ENCODE measurements at places on chromosomes 6 and 20.

DNA sequence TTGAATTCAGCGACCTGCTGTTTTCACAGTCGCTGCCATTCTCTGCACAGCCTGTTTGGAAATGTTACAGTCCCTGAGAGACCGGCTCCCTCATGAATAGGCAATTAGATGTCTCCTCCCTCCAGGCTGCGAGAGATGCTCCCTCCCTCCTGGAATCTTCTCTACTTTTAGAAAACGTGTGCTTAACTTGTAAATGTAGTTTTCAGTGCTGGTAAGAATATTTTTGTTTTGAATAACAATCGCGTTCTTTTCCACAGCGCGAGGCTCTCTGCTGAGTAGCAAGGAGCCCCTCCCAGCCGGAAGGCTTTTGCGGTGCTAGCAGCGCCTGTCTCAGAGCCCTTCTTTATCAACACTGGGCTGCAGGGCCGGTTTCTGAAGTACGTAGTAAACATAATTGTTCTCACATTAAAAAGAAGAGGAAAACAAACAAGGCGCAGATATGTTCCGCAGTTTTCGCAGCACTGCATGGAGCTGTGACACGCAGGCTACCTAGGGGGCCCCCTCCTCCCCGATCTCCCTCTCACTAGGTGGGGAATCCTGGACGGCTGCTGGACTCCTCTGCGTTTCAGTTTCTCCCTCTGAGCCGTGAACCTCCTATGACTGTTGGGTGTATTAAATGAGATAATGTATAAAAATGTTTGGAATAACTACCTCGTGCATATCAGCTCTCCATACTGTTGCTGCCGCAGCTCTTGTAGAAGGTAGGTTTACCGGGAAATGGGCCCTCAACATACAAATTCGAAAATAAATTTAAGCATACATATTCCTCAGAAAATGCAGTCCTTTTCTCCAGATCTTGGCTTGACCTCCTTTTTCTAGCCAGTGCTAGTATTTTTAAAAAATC, 79.0 kb upstream of the SPACA1 start:
- DNase-seq: no peak

- DNase-seq: no peak
Measured at GRCh38 chr20:37299718-37300528, 10.5 kb downstream of the MANBAL start.

- peak; percentile 74 for DNase-seq
Measured at GRCh38 chr6:106520711-106521401, 108.4 kb downstream of the RTN4IP1 start.

- no peak for DNase-seq
Measured at GRCh38 chr6:66328200-66328599, 621.2 kb upstream of the EYS start.

DNA sequence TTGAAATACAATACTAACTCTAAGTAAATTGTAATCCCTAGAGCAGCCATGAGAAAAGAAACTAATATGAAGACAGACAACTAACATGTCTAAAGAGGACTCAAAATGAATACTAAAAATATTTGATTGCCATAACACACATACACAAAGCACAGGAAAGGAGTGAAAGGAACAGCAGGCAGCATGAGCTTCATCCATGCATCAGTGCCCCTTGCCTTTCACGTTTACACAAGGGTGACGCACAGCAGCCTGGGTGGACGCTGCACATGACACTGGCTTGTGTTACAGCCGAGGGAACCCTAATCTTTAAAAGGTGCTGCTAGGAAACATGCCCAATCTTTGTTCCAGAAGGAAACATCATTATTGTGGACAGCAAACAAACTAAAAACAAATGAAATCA, 123.5 kb downstream of the MAN1A1 start:
- DNase-seq: no peak

GRCh38 chr6:71106276-71106675, 149.4 kb upstream of the B3GAT2 start:
- DNase-seq: no peak

- no peak for DNase-seq
Measured at GRCh38 chr20:59434960-59435359, 134.5 kb downstream of the EDN3 start.

DNA sequence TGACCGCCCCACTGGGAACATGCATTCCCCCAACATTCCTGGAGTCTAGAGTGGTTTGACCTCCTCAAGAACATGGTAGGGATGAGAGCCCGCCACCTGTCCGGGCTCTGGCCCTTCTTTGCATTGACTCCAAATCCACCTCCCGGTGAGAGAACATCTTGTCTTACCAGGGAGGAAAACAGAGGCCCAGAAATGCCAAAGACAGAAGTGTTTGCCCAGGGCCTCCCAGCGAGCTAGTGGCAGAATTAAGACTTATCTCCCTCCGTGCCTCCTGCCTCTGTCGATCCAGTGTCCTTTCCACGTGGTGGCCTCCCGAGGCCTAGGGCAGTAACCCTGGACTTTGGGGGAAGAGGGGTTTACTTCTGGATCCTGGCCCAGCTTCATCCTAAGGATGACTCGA, 134.8 kb downstream of the JPH2 start:
- DNase-seq: no peak

DNA sequence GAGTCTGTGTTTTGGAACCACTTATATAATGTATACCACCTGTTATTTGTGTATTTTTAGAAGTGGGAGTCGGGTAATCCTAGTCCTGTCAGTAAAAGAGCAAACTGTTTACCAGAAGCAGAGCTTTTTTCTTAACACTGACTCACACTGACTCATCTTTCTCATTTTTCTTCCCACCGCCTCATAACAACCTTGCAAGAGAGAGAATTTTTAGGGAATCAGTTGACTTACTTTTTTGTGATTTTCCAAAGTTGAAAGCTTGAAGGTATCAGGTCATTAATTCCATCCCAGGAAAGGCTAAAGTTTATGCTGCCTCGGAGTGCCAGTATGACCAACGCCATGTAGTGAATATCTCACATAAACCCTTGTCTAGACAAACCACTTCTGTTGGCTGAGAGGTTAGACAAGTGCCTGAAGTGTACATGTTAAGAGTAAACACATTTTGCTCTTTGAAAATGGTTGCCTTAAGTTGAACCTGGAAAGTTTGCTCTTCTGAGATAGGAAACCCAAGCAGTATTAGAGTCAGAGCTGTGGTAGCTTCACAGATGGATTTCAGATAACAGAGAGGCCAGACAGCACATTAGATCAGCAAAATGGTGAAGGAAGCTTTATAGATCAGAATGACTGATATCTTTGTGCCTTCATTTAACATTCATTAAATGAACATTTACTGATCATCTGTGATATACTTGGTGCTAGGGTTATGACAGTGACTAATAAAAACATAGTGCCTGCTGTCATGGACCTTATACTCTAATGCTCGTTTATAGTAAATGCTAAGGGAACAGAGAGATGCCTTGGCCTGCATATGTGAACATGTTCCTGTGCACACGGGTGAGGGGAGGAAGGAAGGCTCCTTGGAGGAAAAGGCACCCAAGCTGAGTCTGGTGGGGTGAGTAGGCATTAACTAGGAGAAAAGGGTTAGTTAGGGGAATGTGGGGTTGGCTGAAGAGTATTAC, 29.1 kb upstream of the PKIG start:
- no peak for DNase-seq

DNA sequence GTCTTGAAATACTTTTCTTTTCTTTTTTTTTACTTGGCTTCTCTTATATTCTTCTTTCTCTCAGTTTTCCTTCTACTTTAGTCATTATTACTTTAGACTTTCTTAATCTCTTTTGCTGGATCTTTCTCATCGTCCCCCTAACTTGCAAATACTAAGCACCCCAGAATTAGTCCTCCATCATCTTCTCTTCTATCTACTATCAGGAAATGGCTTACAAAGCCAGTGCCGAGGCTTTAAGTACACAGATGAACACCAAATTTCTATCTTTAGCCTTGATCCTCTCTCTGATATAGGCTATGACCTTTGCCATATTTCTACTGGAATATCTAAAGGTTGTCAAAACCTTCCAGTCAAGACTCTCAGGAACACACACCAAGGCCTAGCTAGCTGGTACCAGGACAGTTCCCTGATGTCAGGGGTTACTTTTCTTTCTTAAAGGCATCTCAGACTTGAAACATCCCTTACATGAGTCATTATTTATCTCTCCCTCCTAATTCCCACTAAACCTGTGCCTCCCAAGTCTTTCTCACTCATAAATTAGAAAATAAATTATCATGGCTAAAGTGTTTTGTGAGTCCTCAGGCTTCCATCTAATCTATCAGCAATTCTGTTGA, 278.6 kb upstream of the TCF21 start:
- DNase-seq: no peak

- DNase-seq: no peak
Measured at GRCh38 chr20:10555865-10556308, 117.9 kb downstream of the JAG1 start.

- no peak for DNase-seq
Measured at GRCh38 chr6:12363651-12364381, 73.7 kb downstream of the EDN1 start.

DNA sequence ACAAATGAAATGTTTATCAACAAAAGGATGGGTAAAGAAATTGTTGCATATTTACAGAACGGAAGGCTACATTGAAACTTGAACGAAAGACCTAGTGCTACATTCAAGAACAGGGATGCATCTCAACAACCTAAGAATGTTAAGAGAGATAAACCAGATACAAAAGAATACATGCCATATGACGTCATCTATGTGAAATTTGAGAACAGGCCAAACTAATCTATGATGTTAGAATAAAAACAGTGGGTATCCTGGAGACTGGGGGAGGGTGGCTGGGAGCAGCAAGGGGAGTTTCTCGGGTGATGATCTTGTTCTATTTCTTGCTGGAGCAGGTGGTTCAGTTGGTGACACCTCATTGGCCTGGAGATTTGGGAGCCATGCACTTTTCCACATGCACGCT, 81.5 kb downstream of the SULF2 start:
- no peak for DNase-seq

- no peak for DNase-seq
Measured at GRCh38 chr6:98900706-98901105, 47.0 kb downstream of the FBXL4 start.

DNA sequence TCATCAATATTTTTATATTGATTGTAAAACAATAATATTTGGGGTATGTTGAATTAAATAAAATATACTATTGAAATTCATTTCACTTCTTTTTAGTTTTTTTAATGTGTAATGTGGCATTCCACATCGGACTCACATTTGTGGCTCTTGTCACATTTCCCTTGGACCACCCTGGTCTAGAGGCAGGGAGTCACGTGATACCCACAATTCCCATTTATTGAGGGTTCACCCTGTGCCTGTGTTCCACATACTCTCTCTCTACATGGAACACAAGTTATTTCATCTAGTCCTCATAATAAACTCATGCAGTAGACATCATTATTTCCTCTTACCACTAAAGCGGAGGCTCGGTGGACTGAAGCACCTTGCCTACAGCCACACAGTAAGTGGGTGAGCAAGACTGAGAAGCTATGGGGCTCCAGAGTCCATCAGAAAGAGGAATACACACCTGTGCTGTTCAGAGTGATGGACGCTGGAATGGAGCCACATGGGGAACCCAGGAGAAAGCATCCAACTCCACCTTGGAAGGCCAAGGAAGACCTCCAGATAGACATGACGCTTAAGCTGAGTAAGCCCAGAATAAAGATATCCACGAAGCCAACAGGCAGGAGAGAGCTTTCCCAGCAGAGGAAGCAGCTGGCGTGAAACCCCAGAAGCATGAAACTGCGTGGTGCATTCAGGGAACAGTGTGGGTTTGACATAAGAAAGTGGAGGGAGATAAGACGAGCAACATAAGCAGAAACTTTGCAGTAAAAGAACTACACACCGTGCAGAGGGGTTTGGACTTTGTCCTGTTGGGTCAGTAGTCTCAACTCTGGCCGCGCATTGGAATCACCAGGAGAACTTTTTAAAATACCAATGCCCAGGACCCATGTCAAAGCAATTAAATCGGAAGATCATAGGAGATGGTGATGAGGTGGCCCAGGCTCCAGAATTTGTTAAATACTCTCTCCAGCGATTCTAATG, 49.5 kb downstream of the UNC5CL start:
- DNase-seq: no peak

DNA sequence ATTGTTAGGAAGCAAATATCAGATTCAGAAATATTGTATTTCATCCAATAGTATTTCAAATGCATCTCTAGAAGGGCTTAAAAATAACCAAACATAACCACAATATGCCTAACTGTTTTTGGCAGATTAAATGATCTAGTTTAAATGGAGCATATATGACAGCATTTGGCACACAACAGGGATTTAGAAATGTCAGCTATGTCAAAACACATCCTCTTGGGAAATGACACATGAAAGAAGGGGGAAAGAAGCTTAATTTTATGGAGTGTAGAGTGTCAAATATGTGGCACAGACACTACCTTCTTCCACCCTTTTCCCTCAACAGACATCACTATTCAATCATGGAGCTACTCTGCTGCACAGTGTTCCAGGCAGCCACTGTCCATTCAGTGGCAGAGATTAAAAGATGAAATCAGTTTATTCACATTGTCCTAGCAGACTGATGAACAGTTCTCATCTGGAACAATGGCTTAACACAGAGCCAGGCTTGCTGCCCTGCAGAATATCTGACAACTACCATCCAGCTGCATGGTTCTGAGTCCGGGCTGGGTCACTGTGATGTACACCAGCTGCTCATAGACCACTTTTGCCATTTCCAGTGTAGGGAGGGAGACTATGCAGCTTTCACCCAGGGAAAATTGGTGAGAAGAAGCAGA, 349.8 kb downstream of the DHX35 start:
- DNase-seq: no peak

- no peak for DNase-seq
Measured at GRCh38 chr20:59676126-59676850, 71.9 kb downstream of the PHACTR3 start.

- DNase-seq: no peak
Measured at GRCh38 chr6:166253778-166254204, 54.4 kb downstream of the PRR18 start.

DNA sequence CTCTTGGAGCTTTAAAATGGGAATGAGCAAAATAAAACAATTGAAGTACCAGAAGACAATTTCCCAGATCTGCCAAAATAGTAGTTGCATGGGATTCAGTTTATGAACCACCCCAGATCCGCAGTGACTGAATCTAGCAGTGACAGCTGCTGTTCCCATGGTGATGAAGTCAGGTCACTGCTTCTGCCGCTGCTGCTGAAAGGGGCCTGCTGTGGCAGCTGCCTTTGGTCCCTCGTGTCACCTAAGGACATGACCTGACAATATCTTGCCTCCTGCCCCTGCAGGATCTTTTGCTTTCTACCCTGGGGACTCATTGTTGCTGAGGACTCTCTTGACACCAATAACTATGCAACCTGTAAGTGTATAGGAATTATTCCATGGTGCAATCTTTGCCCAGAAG, 34.3 kb upstream of the OGFRL1 start:
- no peak for DNase-seq

DNA sequence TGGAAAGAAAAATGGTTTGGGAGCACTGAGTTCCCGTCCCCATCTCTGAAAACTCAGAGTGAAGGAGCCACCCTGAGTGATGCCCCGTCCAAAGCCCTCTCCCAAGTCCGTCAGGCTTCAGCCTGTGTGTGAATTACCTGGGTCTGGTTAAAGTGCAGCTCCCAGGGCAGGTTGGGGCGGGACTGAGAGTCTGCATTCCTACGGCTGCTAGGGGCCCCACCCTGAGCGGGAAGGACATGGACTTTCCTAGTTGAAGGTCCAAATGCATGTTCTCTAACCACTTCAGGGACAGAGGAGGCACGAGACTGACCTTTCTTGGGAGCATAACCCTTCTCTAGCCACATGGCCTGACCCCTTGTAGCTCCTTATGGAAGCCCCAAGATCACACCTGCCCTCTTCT, 97.2 kb downstream of the SYNDIG1 start:
- DNase-seq: no peak

Data from activated T-helper 9 cell treated with anti-CD3 and anti-CD28 coated beads, Interleukin-2, amount 50 U/mL, for 16 hours (primary cell).